ENCODE measurements at places on chromosomes 7 and 10.
A peak's percentile ranks its signal among the peaks of the same experiment; 100 is the strongest.

DNA sequence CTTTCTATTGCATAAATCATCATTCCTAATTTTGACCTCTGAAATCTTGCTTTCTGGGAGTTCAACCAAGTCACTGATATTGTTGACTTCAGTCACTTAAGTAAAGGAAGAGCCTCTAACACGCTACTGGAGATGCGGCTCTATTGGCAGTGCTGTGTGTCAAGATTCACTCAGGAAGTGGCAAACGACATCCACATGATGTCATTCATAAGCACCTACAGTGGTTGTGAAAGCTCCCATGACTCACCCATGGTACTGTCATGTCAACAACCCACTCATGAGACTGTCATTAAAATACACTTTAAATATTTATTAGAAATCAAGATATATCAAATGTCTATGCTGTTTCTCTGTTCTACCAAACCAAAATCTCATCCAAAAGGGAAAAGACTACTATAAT lies 52.5 kb upstream of the LHFPL3 start:
- no peak overlapping the region for H3K27ac ChIP-seq
- no peaks in the 10 kb centered on the region for H3K27me3 ChIP-seq
- H3K4me1 ChIP-seq, result no peaks in the 10 kb centered on the region
- no peak overlapping the region for H3K4me3 ChIP-seq
- no peak for DNase-seq

GRCh38 chr10:64594072-64594471 lies 1072.9 kb downstream of the REEP3 start:
- H3K36me3 ChIP-seq, result no peaks in the 10 kb centered on the region
- H3K27ac ChIP-seq, result no peak overlapping the region
- no peak overlapping the region for H3K4me3 ChIP-seq
- H3K4me1 ChIP-seq, result no peaks in the 10 kb centered on the region

- H3K4me3 ChIP-seq, result no peak overlapping the region
- no peak overlapping the region for H3K27ac ChIP-seq
- H3K27me3 ChIP-seq, result no peaks in the 10 kb centered on the region
- H3K4me1 ChIP-seq, result no peaks in the 10 kb centered on the region
- no peak for DNase-seq
Measured at GRCh38 chr7:114659409-114660125, 245.0 kb downstream of the FOXP2 start.

- peak overlapping the region; percentile 97 for H3K4me3 ChIP-seq
- DNase-seq, result peak; percentile 46
- H3K4me1 ChIP-seq, result peaks cover 7% of the 10 kb centered on the region
- no peaks in the 10 kb centered on the region for H3K36me3 ChIP-seq
- no peaks in the 10 kb centered on the region for H3K27me3 ChIP-seq
Measured at GRCh38 chr10:92574548-92575261, 812 bp upstream of the IDE start.

- no peak for DNase-seq
- no peak overlapping the region for H3K4me3 ChIP-seq
- peaks cover 18% of the 10 kb centered on the region for H3K36me3 ChIP-seq
- no peaks in the 10 kb centered on the region for H3K27me3 ChIP-seq
Measured at GRCh38 chr10:87875929-87876571, 12.6 kb downstream of the PTEN start.

DNA sequence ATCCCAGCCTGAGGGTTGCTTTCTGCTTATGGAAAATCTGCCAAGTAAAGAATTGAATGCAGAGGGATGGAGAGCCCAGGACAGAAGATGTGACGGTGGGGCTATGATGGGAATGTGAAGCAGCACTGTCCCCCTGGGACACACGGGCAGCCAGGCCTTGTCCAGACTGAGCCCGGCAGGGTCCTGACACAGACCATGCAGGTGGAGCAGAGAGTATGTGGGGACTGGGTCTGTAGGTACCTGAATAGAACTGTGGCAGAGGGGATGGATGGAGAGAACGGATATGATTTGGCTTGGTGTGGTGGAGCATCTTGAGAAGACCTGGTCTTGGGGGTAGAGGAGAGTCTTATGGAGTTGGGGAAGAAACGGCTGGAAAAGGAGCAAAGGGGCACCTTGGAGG lies 732 bp upstream of the LRRC18 start:
- no peak for DNase-seq
- no peaks in the 10 kb centered on the region for H3K27me3 ChIP-seq
- H3K4me1 ChIP-seq, result no peaks in the 10 kb centered on the region

- H3K27ac ChIP-seq, result no peak overlapping the region
- H3K27me3 ChIP-seq, result no peaks in the 10 kb centered on the region
- no peaks in the 10 kb centered on the region for H3K36me3 ChIP-seq
- H3K4me3 ChIP-seq, result no peak overlapping the region
- H3K4me1 ChIP-seq, result no peaks in the 10 kb centered on the region
Measured at GRCh38 chr7:39249635-39250152, 272.0 kb downstream of the POU6F2 start.

DNA sequence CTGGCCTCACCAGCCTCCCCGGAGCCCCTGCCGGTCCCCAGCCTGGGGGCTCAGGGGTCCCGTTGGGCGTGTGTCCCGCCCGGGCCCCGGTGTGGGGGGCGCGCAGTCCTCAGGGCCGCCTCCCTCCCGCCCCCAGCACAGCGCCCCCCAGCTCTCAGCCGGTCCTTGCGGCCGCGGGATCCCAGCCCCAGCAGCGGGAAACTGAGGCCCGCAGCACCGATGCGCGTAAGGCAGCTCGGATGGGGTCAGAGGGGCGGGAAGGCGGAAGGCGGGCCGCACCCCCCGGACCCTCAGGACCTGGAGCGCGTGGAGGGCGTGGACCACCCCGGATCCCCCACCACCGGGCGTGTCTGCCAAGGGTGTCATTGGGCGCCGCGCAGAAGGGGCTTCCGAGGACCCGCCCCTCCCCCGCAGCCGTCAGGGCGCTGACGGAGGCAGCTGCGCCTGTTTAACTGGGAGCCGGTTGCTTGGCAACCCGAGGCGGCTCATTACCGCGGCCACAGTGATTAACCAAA lies 14.9 kb downstream of the UNCX start:
- no peak overlapping the region for H3K4me3 ChIP-seq
- no peaks in the 10 kb centered on the region for H3K36me3 ChIP-seq
- H3K4me1 ChIP-seq, result no peaks in the 10 kb centered on the region

- DNase-seq, result no peak
- H3K36me3 ChIP-seq, result no peaks in the 10 kb centered on the region
- H3K4me3 ChIP-seq, result no peak overlapping the region
- H3K27ac ChIP-seq, result no peak overlapping the region
Measured at GRCh38 chr10:23280419-23281043, 64.1 kb downstream of the C10orf67 start.

- no peaks in the 10 kb centered on the region for H3K36me3 ChIP-seq
- H3K4me3 ChIP-seq, result no peak overlapping the region
- no peaks in the 10 kb centered on the region for H3K27me3 ChIP-seq
- no peak overlapping the region for H3K27ac ChIP-seq
Measured at GRCh38 chr7:104903044-104903443, 111.0 kb upstream of the KMT2E start.

GRCh38 chr7:152677808-152678670 lies 2.1 kb upstream of the XRCC2 start:
- no peak for DNase-seq
- no peaks in the 10 kb centered on the region for H3K36me3 ChIP-seq
- H3K4me1 ChIP-seq, result peaks cover 6% of the 10 kb centered on the region

- no peak overlapping the region for H3K4me3 ChIP-seq
- H3K4me1 ChIP-seq, result no peaks in the 10 kb centered on the region
- DNase-seq, result no peak
- no peaks in the 10 kb centered on the region for H3K27me3 ChIP-seq
- no peaks in the 10 kb centered on the region for H3K36me3 ChIP-seq
Measured at GRCh38 chr10:129398711-129399141, 68.3 kb upstream of the MGMT start.

DNA sequence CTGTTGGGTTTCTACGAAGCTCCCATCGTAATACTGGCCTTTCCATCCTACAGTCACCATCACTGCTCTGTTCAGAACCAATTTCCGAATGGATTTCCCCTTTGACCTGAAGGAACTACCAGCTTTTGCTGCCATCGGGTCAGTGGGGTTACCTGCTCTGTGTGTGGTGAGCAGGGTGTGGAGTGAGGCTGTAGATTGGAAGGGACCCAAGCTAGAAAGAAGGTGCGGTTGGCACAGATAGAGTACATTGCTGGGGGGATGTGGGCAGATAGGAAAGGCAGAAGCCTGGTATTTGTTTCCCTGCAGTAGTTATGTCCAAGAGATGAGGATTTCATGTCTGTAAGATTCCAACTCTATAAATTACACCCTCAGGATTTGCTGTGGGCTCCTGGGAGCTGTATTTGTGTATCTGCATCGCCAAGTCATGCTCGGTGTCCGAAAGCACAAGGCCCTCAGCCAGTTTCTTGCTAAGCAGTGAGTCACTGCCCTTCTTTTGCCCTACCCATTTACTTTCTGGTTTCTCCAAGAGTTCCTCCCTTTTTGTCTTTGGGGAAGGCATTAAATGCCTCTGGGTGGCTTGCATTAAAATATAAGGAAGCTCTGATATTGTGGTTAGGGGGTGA lies 15.4 kb downstream of the CLCN1 start:
- no peak overlapping the region for H3K4me3 ChIP-seq
- H3K36me3 ChIP-seq, result no peaks in the 10 kb centered on the region
- no peak for DNase-seq
- H3K4me1 ChIP-seq, result no peaks in the 10 kb centered on the region
- H3K27ac ChIP-seq, result no peak overlapping the region
- no peaks in the 10 kb centered on the region for H3K27me3 ChIP-seq

GRCh38 chr10:53135213-53135896 lies 362.8 kb upstream of the MBL2 start:
- DNase-seq, result no peak
- no peaks in the 10 kb centered on the region for H3K4me1 ChIP-seq
- H3K4me3 ChIP-seq, result no peak overlapping the region
- no peak overlapping the region for H3K27ac ChIP-seq
- no peaks in the 10 kb centered on the region for H3K36me3 ChIP-seq

GRCh38 chr10:110214371-110214826 lies 7.0 kb downstream of the MXI1 start:
- no peaks in the 10 kb centered on the region for H3K27me3 ChIP-seq
- H3K27ac ChIP-seq, result peak overlapping the region; percentile 68
- H3K4me3 ChIP-seq, result no peak overlapping the region

GRCh38 chr10:70682920-70683600 lies 10.8 kb downstream of the ADAMTS14 start:
- no peaks in the 10 kb centered on the region for H3K36me3 ChIP-seq
- DNase-seq, result no peak
- no peaks in the 10 kb centered on the region for H3K27me3 ChIP-seq
- no peaks in the 10 kb centered on the region for H3K4me1 ChIP-seq
- no peak overlapping the region for H3K27ac ChIP-seq

- H3K27ac ChIP-seq, result no peak overlapping the region
- H3K4me1 ChIP-seq, result no peaks in the 10 kb centered on the region
- no peak for DNase-seq
- no peaks in the 10 kb centered on the region for H3K27me3 ChIP-seq
Measured at GRCh38 chr7:46739518-46740234, 818.6 kb upstream of the IGFBP3 start.

GRCh38 chr7:156537006-156537405 lies 103.6 kb upstream of the RNF32 start:
- no peak overlapping the region for H3K4me3 ChIP-seq
- H3K4me1 ChIP-seq, result no peaks in the 10 kb centered on the region
- H3K36me3 ChIP-seq, result no peaks in the 10 kb centered on the region
- no peak for DNase-seq
- no peaks in the 10 kb centered on the region for H3K27me3 ChIP-seq

DNA sequence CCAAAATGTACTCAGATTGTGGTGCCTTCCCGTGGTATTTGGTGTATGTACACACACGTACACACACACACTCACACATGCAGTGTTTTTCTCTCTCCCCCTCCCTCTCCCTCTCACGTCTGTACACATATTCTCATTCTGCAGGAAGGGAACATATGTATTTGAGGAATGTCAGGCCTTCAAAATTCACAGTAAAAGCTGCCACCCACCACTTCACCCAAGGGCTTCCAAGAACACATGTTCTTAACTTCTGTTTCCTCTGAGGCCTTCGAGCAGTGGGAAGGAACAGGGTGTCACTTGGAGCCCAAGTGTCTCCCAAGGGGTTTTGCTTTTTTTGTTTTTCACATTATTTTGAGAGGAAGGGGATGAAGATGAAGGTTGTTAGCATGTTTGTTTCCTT lies 198.9 kb downstream of the TCF7L2 start:
- H3K4me3 ChIP-seq, result no peak overlapping the region
- H3K36me3 ChIP-seq, result no peaks in the 10 kb centered on the region
- no peaks in the 10 kb centered on the region for H3K27me3 ChIP-seq

DNA sequence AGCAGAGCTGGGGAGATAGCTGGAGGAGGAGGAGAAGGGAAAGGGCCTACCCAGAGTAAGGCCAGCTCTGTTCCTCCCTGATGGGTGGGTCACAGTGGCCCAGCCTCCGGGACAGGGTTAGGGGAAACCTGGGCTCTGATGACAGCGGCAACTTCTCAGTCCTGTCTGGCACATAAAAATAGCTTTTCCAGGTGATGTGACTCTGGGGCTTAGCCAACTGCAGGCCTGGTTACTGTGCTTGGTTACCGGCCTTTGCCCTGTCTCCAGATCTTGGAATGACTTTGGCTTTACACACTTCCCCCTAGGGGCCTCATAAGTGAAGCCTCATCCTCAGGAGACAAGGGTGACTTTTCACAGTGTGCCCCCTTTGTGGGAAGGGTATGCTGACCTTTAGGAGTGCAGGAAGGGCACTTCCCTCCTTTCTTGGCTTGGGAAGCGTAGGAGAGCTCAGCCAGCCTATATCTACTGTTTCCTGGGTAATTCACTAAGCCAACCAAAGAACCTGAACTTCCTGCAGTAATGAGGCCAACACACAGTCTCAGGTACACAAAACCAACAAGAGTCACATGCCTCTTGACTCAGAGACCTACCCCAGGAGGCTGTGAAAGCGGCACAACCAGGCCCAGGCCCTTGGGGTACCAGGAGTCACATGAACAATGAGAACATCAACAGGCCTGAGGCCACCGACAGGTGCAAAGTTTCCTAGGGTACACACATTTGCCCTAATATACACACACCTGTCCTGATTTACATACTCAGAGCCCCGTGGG lies 11.7 kb upstream of the HILPDA start:
- peak; percentile 36 for DNase-seq
- no peak overlapping the region for H3K4me3 ChIP-seq
- peaks cover 12% of the 10 kb centered on the region for H3K4me1 ChIP-seq
- H3K27me3 ChIP-seq, result no peaks in the 10 kb centered on the region
- peak overlapping the region; percentile 25 for H3K27ac ChIP-seq

- H3K36me3 ChIP-seq, result no peaks in the 10 kb centered on the region
- no peaks in the 10 kb centered on the region for H3K27me3 ChIP-seq
- no peak for DNase-seq
- no peaks in the 10 kb centered on the region for H3K4me1 ChIP-seq
Measured at GRCh38 chr7:53491051-53491450, 455.6 kb downstream of the POM121L12 start.

DNA sequence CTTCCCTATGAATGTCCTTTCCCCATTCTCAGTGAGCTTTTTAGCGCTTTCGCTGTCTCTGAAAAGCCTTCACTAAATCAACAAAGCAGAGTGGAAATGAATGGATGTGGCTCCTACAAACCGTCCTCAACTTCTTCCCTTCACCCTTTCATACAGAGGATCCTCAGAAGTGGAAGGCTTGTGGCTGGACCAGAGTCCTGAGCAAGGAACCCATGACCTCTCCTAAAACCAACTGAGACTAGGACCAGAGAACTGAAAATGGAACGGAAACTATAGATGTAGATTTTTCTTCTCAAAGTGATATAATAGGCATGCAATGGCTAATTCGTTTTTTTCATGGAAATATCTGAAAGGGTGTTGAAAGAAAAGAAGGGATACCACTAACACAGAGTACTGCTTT lies 122.5 kb downstream of the LHFPL3 start:
- H3K36me3 ChIP-seq, result no peaks in the 10 kb centered on the region
- no peak overlapping the region for H3K4me3 ChIP-seq
- no peak for DNase-seq
